ENCODE measurements at places on chromosomes 13 and 19.

- no peak for DNase-seq
Observed at GRCh38 chr13:98847780-98848179, 95.3 kb upstream of the SLC15A1 start.

- no peak for DNase-seq
Observed at GRCh38 chr19:5695649-5696195, 5.6 kb downstream of the RPL36 start.

DNA sequence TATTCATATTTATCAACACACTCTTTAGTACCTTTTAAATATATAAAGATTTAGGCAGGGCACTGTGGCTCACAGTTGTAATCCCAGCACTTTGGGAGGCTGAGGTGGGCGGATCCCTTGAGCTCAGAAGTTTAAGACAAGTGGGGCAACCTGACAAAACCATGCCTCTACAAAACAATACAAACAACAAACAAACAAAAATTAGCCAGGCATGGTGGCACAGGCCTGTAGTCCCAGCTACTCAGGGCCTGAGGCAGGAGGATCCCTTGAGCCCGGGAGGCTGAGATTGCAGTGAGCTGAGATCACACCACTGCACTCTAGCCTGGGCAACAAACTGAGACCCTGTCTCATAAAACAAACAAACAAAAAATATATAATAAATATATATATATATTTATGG lies 1748.3 kb upstream of the PCDH20 start:
- DNase-seq = no peak

DNA sequence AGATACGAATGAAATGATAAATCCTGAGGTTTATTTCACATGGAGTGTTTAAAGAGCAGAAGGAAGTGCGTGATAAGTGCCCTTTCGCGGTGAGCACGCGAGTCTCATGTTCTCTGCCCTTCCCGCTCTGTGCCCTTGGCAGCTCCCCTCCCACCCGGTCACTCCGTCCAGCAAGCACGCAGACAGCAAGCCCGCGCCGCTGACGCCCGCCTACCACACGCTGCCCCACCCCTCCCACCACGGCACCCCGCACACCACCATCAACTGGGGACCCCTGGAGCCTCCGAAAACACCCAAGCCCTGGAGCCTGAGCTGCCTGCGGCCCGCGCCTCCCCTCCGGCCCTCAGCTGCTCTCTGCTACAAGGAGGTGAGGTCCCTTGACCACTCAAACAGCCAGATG lies 37.4 kb upstream of the TEX29 start:
- DNase-seq = no peak

GRCh38 chr13:30526612-30527495 lies 61.1 kb upstream of the HMGB1 start:
- DNase-seq = no peak

DNA sequence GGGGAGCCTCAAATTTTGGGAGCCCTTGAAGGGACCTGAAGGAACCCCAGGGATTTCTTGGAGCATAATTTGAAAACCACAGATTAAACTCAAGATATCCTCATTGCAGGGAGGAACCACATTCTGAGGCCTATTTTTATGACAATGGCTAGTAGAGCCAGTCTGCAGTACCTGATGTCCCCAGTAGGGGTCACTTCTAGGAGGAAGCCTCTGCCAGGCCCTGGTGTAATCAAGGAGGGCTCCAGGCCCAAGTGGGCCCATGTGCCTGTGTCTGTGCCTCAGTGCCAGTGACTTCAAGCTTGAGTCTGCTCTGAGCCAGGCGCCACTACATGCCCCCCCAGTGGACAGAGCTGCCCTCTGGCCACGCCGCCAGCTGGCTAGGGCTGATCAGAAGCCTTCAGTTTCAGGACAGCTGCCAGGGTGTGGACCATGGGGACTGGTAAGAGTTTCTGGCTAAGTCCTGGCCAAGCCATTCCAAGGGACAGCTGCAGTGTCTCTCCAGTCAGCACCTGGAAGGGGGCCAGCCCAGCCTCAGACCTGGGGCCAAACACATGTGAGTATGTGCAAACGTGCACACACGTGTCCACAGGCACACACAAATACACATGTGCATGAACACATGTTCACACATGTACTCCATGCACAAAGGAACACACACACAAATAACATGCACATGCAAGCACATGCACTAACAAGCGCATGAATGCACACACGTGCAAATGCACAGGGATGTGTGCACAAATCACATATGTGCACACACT lies 20.5 kb upstream of the SLC7A10 start:
- no peak for DNase-seq

GRCh38 chr13:69580255-69580654 lies 527.4 kb upstream of the ATXN8OS start:
- no peak for DNase-seq

GRCh38 chr13:43272851-43273250 lies 249.5 kb downstream of the DNAJC15 start:
- no peak for DNase-seq

Data from T-cell (primary cell).